ENCODE measurements at places on chromosomes 11 and 22.

DNA sequence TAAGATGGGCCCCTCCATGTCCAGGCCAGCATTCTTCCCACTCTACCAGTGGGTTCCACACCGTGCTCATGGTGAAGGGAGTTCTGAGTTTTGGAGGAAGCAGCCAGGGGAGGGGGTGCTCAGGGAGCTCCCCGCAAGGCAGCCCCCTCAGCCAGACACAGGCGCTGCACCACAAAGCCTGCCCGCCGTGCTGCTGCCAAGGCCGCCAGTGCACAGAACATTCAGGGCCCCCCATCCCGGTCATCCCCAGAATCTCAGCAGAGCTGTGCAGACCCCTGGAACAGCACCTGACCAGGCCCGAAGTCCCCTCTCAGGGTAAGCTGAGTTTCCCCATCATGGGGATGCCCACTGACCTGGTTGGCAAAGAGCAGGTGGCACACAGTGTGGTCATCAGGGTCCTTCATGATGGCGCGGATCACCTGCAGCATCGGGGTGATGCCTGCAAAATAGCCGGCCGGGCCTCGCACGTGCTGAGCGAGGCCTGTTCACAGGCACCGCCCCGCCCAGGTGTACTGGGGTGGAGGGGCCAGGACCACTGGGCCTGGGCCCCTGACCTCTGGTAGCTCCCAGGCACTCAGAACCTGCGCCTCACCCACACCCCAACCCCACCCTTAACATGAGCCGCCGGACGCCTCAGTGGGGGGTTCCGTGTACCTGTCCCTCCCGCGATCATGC, 12.4 kb upstream of the POLDIP3 start:
- DNase-seq = no peak

GRCh38 chr11:120235024-120235628, 4.8 kb upstream of the POU2F3 start:
- DNase-seq = peak; percentile 22

DNA sequence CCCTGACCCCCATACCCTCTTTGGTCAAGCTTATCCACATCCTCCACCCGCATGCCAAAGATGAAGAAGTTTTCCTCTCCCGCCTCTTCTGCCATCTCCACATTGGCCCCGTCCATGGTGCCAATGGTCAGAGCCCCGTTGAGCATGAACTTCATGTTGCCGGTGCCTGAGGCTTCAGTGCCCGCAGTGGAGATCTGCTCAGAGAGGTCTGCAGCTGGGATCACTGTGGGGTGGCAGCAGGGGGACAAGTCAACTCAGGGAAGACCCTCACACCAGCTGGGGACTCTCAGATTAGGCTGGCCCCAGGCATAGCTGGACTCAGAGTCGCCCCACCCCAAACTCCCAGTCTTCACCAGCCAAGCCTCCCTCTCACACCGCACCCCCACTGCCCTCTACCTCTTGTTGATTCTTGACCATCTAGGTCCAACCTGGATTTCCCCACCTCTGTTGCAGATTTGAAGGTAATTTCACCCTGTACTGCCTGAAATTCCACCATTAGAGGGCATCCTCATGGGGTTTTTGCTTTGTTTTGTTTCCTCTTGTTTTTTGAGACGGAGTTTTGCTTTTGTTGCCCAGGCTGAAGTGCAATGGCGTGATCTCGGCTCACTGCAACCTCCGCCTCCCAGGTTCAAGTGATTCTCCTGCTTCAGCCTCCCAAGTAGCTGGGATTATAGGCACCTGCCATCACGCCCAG, 6.6 kb upstream of the RASGRP2 start:
- no peak for DNase-seq

DNA sequence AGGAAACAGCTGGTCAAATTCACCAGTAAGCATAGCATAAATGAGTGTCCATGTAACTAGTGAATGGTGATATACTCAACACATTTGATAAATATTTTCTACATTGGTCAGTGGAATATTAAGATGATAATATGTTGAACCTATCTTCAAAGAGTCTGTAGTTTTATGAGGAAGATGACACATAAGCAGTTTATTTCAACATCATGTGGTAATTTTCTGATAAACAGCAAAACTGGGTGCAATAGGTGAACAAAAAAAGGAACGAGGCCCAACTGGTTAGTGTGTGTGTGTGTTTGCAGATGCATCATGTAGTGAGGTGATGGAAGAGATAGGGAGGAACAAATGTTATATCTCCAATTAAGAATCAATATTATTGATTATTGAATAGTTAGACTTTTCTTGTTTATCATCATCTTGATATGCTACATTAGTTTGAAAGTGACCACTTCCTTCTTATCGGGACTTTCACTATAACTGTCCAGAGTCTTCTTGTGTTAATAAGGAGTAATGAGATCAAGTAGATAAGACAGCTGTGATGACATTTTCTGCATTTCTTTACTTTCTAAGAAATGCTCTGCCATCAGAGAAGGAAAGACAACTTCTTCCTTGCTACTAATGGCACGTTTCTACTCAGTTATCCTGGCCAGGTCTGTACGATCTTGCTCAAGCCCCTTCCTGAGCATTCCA, 270.7 kb downstream of the ETS1 start:
- no peak for DNase-seq

DNA sequence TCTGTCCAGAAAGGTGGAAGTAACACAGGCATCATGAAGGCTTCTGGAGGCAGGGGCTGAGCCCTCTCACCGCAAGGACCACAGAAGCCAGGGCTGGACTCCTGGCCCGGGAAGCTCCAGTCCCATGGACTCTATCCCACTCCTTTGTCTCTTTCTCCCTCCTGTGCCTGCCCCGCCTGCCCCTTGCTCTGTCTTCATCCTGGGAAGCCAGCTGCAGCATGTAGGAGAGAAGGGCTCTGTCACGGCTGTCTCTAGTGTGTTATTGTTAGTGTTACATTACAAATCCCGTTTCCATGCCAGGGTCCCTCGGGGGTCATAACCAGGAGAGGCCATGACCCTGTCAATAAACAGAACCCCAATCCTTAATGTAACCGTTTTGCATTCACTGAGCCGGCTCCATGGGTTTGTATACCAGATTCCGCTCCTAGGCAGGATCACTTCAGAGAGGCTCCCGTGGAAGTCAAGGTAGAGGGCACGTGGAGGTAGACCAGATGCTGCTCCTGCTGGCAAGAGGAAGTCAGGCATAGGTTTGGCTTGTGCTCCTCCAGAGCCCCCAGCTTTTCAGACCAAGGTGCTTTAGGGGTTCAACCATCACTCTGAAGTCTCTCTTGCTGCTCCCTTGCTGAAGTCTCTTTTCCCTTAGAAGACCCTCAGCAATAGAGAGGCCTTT, 293.2 kb downstream of the ETS1 start:
- DNase-seq = no peak

GRCh38 chr11:114426280-114426679, 13.0 kb upstream of the REXO2 start:
- DNase-seq = no peak

DNA sequence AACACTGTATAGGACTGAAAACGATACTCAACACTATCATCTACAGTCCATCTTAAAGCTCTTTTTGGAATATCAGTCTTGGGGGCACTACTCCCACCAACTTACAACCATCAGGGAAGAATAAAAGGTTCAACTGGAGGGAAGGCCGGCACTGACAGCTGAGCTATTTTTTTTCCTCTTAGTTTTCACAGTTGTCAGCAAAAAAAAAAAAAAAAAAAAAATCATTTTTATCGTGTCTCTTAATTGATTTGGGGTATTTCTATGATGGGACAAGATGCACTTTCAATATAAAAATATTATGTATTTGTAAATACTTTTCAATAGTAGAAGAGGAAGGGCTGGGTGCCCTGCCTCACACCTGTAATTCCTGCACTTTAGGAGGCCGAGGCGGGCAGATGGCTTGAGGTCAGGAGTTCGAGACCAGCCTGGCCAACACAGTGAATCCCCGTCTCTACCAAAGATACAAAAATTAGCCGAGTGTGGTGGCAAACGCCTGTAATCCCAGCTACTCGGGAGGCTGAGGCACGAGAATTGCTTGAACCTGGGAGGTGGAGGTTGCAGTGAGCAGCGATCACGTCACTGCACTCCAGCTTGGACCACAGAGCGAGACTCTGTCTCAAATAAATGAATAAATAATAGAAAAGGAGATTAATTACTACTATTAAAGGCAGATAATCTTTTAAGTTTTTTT, 1.5 kb downstream of the KIF18A start:
- no peak for DNase-seq

DNA sequence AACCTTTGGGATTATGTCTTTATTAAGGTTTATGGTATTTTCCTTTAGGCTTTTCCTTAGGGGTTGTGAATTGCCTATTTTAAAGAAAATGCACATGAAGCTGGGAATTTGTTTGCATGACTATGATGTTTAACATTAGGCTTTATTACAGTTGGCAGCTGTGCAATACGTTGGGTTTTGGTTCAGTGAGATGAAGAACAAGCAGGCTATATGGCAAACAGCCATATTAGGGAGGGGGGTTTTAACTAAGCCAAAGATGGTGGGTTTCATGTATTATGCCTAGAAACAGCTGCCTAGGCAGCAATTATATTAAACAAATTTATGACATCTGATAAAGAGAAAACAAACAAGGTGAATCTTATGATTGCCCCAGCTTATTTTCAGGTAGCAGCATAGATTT, 880.8 kb downstream of the FAM181B start:
- DNase-seq = no peak

GRCh38 chr11:124434699-124435098, 10.0 kb upstream of the OR8B4 start:
- DNase-seq = no peak

- no peak for DNase-seq
Observed at GRCh38 chr11:43948341-43949225, 6.1 kb downstream of the C11orf96 start.

DNA sequence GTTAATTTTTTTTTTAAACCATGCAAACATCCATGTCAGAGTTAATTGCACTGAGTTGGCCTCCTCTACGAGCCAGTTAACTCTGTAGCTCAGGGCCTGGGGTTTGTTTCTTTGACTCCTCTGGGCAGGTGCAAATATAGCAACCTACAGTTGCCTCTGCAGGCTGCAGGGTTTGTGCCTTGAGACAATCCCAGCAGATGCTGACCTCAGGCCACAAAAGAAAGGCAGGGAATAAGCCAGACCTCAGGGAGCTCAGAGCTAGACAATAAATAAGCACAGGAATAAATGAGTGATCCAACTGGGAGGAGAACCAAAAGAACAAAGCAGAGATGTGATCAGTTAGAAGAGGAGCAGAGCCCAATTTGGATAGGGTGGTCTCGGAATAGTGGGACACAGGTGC, 390.8 kb downstream of the SHANK2 start:
- DNase-seq = no peak

- no peak for DNase-seq
Observed at GRCh38 chr11:28491431-28491830, 383.2 kb downstream of the METTL15 start.

DNA sequence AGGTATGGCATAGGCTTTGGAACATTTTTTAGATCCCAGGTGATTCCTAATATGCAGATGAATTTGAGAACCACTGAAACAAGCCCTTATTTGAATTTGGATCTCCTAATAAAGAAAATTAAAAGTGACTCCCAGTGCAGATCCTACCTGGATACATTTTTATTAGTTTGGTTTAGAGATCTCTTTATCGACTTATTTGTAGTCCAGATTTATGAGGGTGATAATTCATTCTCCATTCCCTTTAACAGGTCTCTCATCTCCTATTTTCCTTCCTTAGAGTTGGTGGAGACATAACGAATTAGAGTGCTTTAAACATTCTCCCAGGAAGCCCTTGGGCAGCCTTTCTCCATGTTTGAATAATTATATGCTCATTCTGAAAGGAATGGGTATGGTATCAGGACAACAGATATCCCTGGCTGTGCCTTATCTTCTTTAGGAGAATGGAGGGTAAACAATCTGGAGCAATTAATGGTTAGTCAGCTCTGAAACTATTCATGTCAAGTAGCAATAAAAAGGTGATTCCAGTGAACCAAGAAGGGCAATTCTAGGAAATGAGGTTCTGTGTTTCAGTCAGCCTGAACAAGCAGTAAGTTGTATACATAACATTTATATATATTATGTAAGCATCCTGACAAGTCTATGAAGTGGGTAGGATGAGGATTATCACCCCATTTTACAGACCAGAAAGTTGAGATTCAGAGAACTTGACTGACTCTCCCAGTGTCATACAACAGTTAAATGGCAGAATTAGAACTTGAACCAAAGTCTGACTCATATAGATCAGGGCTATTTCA, 53.9 kb upstream of the RCE1 start:
- DNase-seq = no peak

GRCh38 chr11:130431331-130431773, 2.9 kb upstream of the ADAMTS8 start:
- peak; percentile 42 for DNase-seq

- no peak for DNase-seq
Observed at GRCh38 chr11:92180226-92180625, 44.4 kb upstream of the FAT3 start.

DNA sequence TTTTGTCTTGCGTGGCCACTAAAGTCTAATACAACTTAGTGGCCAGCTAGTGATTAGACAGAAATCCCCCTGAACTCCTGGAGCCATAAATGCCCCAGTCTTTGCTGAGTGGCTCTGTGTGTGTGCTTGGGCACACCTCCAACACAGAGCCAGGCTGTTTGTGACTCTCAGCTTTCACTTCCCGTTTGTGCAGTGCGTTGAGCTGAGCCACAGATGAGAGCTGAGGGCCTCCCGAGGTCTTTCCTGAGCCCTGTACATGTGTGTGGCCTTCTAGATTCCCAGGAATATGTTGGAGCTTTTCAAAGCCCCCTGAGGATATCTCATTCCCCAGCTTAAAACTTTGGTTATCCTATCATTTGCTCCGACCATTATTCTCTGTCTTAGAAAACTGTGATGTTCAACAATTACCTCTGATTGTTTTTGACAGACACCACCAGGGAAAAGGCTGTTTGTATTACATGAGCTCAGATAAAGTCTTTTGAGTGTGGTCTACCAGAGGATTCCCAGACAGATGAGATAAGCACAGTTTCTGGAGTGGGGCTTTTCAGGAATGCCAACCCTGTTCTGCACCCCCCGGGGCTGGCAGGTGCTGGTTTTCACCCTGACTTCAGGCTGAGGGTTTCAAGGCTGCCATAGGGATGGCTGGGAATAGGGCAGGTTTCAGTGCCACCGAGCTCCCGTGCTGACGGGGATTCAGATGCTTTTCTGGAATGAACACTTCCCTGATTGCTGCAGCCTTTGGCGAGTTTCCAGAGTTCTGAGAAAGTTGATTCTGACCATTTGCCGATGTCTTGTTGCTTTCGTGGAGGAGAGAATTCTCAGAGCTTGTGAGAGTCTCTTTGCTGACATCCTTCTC, 23.8 kb downstream of the IGHMBP2 start:
- DNase-seq = no peak

DNA sequence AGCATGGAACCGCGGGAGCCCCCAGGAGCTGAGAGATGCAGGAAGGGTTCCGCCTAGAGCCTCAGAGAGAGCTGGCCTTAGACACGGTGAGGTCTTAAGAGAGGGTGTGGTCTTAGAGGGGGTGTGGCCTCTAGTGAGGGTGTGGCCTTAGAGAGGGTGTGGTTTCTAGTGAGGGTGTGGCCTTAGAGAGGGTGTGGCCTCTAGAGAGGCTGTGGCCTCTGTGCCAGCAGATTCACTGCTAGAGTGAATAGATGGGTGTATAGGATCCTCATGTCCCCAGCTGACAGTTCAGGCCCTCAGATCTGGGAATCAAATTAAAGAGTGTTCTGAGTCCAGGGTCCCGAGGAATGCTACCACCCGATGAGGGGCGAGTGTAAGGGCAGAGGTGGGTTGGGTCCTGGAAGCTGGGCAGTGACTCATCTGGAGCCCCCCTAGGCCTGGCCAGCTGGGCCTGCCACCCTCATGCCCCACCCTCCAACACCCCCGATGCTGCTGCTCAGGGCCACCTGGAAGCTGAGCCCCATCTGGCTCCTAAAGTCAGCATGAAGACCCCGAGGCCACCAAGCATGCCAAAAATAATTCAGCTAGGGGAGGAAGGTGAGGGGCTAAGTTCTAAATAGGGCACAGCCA, 49.5 kb downstream of the IGF2 start:
- peak; percentile 79 for DNase-seq
